Activated CD4-positive, CD25-positive, alpha-beta regulatory T cell (primary cell): ENCODE measurements at places on chromosomes 5 and 9.

DNA sequence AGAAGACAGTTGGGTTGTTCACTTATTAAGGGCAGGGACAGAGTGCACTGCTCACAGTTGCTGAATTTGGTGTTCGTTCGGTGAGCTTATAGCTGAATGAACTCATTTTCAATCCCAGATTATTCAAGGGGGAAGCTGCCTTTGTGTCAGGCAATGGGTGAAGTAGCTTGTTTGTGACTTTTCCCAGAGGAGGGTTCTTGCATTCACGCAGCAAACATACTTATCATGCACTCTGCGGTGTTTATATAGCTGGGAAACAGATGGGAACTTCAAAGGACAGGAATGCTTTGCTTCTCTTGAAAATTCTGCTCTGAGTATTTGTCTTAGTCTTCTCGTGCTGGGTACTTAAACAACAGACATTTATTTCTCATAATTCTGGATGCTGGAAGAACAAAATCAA, 64.7 kb upstream of the ABCA1 start:
- no peak for DNase-seq

GRCh38 chr5:27876071-27876470, 837.7 kb upstream of the CDH9 start:
- DNase-seq: no peak

DNA sequence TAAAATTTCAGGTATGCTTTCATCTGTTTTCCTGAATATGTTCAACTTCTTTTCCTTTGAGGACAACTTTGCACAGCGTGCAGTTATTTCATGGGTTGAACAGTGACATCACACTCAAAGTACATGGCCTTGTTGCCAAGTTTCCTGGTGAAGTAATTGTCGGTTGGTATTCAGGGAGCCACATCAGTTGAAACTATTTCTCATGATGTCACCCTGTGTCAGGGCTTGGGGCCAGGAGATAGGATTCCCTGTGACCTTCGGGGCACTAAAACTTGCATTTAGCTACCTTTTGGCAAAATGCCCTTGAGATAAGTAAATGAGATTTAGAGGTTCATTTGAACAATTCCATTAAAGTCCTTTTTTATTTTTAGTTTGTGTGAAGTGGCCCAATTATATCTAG, 383.9 kb downstream of the SH3GL2 start:
- DNase-seq: no peak

DNA sequence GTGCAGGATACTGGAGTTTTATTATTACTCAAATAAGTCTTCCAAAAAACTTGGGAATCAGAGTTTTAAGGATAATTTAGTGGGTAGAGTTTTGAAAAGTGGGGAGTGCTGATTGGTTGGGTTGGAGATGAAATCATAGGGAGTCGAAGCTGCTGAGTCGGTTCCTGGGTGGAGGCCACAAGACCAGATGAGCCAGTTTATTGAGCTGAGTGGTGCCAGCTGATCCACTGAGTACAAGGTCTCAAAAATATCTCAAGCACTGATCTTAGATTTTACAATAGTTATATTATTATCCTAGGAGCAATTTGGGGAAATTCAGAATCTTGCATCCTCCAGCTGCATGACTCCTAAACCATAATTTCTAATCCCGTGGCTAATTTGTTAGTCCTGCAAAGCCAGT, 804.9 kb upstream of the SEMA6A start:
- no peak for DNase-seq

- no peak for DNase-seq
Observed at GRCh38 chr5:105954341-105954740, 1716.4 kb downstream of the EFNA5 start.

DNA sequence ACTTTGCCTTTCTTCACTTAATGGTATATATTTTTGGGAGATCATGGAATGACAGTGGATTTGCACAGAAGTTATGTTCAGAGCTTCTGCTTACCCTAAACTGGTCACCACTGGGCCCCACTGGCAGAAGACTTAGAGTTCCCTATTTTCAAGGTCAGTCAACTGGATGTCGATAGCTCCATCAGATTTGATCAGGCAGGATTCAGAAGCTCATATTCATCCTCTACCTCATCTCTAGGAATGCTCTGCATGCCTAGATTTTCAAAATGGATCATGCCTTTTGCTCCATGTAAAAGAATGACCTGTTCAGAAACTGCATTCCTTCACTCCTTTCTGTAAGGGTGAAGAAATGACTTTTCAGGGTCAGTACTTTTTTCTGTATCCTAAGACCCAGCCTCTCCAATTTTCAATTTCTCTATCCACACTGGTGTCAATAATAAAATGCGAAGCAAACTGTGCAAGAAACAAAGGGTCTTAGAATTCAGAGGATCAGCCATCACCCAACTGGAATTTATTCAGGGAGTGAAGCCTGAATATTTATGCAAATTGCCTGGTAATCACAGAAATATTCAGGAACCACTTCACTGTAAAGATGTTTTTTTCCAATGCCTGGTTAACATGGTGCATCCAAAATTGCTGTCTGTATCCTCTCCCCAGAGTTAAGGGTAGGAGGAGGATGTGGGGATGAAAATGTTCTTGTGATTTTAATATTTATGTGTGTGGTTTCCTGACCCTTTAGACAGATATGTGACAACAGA, 125.4 kb downstream of the DOCK2 start:
- DNase-seq: no peak

DNA sequence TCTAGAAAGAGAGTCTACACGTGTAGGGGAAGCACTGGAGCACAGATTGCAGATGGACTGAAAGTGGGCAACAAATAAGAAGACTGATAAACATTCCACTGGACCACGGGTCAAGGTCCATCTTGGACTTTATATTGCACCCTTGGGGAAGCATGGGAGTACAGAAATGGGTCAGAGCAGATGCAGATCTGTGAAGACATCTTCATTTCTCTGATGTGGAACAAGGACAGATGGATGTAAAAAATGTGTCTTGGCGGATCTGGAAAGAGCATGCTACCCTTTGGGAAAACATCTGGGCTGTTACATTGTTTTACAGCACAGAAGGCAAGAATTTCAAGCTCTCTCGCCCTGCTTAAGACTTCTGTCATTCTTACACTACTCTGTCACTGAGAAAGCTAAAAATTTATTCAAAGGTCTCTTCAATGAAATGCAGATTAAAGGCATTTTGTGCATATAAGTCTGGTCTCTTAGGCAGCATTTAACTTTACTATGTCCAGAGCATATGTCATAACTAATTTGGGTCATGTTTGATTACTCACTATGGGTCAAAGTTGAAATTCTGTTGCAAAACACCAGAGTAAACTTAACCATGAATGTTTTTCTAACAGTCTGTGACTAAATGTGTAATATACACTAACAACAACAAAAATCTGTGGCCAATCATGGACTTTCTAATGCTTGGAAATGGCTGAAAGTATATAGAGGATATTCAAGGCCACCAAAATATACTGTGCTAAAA, 756.4 kb upstream of the DMAC1 start:
- no peak for DNase-seq

- no peak for DNase-seq
Observed at GRCh38 chr5:44385291-44385900, 3.8 kb downstream of the FGF10 start.

- no peak for DNase-seq
Observed at GRCh38 chr9:136995362-136995761, 1.0 kb downstream of the CLIC3 start.

DNA sequence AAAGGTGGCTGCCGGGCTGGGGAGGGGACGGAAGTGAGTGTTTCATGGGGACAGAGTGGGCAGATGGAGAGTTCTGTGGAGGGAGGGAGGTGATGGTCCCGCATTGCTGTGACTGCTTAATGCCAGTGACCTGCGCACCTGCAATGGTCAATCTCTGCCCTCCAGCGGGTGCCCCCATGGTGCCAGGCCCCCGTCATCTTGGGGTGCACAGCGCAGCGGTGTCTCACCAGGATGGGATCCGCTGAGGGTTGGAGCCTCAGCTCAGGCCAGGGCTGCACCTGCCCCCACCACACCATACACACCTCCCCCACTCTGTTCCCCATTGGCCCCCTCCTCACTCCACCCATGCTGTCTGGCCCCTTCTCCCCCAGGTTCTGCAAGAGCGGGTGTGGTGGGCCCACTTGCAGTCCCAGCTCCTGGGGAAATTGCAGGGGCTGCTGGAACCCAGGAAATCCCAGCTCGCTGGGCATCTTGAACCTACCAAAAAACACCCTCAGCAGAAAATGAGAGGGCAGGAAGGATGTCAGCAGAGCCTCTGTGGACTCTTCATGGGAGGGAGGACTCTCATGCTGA, 12.1 kb upstream of the CAMSAP1 start:
- no peak for DNase-seq

DNA sequence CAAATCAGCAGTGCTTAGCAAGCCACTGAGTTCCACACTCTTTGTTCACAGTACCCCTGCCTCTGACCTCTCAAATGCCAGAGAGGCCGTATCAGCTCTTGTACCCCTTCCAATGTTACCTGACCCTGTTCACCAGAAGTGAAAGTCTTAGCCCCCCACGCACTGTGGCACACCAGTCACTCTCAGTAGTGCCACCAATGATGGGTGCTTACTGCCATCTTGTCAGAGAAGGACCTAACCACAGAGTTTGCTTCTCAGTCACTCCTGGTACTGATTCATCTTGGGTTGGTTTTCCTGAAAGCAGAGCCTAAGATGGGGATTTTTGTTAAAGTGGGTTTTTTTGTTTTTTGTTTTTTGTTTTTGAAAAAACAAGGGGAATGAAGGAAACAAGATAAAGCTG, 28.8 kb upstream of the PANK3 start:
- DNase-seq: no peak

GRCh38 chr5:100746730-100747129, 156.4 kb downstream of the ST8SIA4 start:
- no peak for DNase-seq

DNA sequence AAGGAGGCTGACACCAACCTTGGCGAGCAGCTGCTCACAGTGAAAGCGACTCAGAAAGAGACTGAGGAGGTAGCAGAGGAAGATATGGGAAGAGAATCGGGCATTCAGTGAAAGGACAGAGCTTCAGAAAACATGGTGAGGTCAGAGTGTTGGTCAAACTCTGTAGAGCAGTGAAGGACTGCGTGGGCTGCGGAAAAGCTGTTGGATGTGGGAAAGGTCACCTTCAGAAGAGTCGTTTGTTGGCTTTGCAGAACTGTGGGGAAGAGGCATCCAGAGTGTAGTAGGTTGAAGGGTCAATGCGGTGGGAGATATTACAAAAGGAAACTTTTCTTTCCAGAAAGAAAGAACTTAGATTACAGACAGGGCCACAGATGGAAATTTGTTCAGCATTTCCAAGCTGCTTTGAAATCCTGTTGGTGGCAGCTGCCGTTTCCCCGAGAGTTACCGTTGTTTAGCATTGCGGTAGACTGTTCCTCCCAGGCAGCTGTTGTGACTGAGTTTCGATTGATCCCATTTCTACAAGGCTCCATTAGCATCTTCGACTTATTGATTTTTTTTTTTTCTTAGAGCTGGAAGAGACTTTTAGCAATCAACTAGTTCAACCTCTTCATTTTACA, 58.3 kb upstream of the AFAP1L1 start:
- DNase-seq: no peak

DNA sequence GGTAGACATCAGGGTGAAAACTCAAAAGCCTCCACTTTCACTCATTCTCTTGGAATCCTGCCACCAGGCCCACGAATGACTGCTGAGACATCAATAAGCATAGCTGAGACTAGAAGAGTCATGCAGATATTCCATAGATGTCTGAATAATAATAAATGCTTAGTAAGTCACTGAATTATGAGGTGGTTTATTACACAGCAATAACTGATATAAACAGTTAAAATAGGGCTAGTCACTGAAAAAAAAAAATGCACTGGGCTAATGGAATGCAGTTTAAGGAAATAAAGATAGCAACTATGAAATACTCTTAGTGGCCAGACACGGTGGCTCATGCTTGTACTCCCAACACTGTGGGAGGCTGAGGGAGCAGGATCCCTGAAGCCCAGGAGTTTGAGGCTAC, 262.8 kb upstream of the CDH6 start:
- DNase-seq: no peak

DNA sequence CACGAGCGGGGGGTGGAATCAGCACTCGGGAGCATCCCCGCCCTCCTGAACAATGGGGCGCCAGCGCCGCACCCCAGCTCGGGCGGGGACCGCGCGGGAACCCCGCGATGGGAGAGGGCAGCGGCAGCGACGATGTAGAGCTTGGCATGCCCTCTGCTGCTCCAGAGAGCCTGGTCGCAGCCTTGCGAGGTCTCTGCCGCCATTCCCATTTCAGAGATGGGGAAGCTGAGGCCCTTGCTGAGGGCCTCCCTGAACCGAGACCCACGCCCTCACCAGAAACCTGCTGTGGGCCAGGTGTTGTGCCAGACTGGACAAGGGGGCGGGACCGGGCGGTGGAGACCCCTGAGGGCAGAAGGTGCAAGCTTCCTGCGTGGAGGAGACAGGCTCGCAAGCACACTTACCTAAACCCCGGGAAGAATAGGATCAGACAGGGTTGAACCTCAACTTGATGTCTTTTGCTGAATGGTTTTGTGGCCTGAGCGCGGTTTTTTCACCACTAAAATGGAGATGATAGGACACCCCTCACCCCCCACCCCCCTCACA, 647 bp upstream of the MEGF9 start:
- DNase-seq: no peak

GRCh38 chr5:116272281-116272941, 187.6 kb downstream of the COMMD10 start:
- DNase-seq: no peak

GRCh38 chr9:132201780-132202703, 40.2 kb downstream of the NTNG2 start:
- no peak for DNase-seq

GRCh38 chr5:155934964-155935363, 392.0 kb upstream of the SGCD start:
- no peak for DNase-seq

GRCh38 chr5:65338606-65339151, 143.0 kb downstream of the ADAMTS6 start:
- no peak for DNase-seq

GRCh38 chr9:137409515-137409914, 13.4 kb downstream of the EXD3 start:
- no peak for DNase-seq

DNA sequence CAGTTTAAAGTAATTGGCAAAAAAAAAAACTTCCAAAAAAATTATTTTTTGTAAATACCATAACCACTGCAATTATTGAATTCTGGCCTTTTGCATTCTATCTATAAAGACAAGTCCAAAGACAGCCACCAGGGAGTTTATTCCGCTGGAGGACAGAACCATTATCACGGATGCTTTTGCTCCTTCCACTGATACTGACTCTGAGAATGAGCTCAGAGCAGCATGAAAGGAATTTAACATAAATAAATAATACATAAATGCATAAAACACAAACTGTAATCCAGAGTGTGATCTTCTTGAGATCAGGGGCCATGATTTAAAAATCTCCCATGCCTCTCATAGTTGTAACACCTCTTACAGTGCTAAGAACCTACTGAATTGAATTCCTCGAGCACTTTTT, 264.8 kb downstream of the ARRDC3 start:
- no peak for DNase-seq
